Activated CD4-positive, alpha-beta T cell treated with anti-CD3 and anti-CD28 coated beads for 4 hours (primary cell): ENCODE measurements at places on chromosomes 2 and 18.

DNA sequence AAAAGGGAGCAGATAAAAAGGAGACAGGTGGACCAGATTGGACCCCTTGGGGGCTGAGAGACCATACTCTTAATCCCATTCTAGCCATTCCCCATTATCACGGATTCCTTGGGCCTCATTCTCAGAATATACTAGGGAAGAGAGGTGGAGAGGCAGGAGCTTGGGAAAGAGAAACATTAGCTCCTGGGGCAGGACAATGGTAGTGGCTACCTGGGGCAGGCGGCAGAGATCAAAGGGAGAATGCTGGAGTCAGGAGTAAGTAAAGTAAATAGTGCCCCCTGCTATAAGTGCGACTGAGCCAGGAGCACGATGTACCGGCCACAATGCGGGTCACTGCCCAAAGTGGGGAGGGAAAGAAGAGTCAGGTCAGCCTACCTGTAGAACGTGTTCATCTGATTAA lies 20.4 kb upstream of the IHH start:
- no peak for DNase-seq

DNA sequence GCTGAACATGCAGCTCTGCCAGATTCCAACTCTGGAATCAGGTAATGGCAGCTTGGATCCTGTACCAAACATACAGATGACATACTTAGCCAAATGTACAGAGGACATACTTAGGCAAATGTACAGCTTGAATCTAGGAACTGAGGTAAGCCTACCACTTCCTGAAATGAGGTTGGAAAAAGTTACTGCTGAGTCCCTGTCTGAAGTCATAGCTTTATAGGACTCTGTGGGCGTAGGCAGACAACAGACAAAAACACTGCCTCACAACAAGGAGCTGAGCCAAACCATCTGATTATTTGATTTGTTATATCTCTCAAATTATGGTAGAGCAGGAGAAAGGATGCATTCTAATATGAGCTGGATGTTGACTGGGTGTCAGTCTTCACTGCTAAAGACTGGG lies 290.2 kb upstream of the TCF4 start:
- no peak for DNase-seq

- no peak for DNase-seq
Observed at GRCh38 chr2:19028587-19029375, 329.6 kb downstream of the OSR1 start.

- no peak for DNase-seq
Observed at GRCh38 chr18:49162226-49162864, 211.6 kb upstream of the SMAD7 start.

DNA sequence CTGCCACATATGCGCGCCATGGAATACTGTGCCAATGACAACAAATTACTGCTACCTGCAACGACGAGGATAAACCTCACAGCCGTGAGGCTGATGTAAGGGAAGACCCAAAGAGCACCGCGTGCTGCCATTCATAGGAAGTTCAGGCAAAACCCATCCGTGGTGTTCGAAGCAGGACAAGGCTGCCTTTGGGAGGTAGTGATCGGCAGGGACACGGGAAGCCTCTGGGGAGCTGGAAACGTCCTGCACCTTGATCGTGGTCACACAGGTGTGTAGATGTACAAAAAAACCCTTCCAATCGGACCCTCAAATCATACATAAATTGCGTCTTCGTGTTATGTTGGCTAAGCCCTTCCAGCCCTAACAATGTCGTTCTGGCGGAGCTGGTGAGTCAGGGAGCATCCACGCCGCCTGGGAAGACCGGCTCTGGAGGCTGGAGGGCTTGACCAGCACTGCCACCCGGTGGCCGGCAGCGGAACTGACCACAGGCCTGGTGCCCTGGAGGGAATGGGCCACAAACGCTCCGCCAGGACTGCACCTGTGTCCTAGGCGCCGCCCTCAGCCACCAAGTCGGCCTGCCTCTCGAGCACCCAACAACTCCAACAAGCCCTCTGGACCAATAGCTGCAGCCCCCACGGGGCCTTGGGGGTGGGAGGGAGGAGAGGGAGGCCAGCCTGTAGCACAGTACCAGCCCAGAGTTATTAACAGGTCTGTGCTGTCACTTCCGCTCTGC lies 4.1 kb upstream of the NEURL3 start:
- DNase-seq = peak; percentile 41

DNA sequence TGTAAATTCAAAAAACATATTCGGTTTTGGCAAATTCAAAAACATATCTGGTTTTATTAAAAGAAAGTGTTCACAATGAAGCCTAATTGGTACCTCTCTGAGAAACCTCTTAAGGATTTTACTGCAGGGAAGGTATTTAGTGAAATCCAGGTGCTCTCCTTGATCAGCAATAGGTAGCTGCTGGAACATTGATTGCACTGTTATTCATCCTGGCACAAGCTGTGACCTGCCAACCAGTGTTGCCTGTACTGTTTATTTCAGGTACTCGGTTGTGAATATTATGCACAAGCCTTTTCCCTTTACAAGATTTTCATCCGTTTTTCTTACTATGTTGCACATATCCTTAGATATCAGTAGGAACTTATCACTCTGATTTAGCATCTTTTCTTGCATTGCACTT lies 155.8 kb upstream of the ZEB2 start:
- DNase-seq = no peak

DNA sequence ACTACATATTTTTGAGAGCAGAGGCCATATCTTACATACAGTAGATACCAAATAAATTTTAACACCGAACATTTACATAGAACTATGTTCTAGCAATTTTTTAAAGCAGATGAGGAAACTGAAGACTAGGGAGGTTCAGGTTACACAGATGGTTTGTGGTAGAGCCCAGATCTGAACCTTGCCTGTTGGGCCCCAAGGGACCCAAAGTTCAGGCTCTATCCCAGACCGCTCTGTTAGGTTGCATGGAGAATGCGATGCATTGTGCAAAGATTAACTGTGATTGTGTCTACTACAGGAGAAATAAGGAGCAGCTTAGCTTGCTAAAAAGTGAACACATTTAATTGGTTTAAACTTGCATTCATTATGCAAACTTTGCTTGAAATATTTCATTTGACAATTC lies 16.4 kb upstream of the DSC3 start:
- DNase-seq = no peak

- no peak for DNase-seq
Observed at GRCh38 chr2:64748147-64748546, 94.4 kb upstream of the SERTAD2 start.

DNA sequence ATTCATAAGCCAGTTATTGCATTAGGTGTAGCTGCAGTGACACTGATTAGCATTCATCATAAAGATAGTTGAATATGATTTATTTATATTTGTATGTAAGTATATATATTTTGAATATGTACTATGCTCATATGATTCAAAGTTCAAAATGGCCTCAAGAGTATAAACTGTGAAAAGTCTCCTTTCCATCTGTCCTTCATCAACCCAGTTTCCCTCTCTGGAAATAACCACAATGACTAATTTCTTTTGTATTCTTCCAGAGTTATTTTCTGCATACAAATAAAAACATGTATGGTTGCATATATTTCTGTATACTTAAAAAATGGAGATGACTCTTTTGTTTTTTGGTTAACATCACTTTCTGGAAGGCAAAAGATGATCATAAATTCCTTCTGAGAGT lies 95.2 kb downstream of the CAMKMT start:
- no peak for DNase-seq

DNA sequence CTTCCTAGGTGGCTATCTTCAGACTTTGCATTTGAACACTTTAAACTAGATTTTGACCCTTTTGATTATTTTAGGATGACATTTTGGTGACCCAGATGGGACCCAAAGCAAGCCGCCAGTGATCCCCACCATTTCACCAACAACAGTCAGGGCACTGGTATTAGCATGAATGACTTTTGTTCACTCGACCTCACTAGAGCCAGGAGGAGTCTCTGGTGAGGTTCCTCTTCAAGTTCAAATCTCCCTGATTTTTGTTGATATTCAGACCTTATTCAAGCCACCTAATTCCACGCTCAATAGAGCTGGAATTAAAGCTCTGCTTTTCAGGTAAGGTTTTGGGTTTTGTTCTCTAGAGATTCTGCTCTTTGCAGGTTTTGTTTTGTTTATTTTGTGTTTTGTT lies 202.3 kb downstream of the MREG start:
- no peak for DNase-seq

GRCh38 chr2:41242001-41242331 lies 790.1 kb upstream of the SLC8A1 start:
- no peak for DNase-seq

GRCh38 chr2:216789081-216789480 lies 70.8 kb downstream of the TNP1 start:
- no peak for DNase-seq

DNA sequence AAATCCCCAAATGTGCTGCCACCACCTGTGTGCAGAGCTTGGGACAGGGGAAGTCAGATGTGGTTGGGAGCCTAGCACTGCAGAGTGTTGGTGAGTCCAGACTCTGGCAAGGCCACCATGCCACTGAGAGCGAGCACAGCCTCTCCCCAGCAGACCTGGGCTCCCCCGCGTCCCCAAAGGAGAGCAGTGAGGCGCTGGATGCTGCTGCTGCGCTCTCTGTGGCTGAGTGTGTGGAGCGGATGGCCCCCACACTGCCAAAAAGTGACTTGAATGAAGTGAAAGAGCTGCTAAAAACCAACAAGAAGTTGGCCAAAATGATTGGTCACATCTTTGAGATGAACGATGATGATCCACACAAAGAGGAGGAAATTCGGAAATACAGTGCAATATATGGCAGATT lies 10.7 kb downstream of the NAB1 start:
- no peak for DNase-seq
